ENCODE measurements at places on chromosomes 13 and 19. TPM values are rescaled to one million over a fixed set of nuclear protein-coding genes. Genes with fewer than 3 reads are reported as not detected.

MEF2B gene
- 1.4 TPM for total RNA-seq

APOE gene
- total RNA-seq, result 1.2 TPM

CYP4F2 gene
- total RNA-seq, result not detected

COL5A3 gene
- 2.8 TPM for total RNA-seq

CLN5 gene
- total RNA-seq, result 14.5 TPM

HIF3A gene
- total RNA-seq, result not detected

ADGRE1 gene
- 1.2 TPM for total RNA-seq

LGALS7 gene
- total RNA-seq, result not detected

WDR88 gene
- total RNA-seq, result not detected

CSNK1G2 gene
- 57.5 TPM for total RNA-seq

SIAH3 gene
- 0.11 TPM for total RNA-seq

RASGRP4 gene
- total RNA-seq, result 1.8 TPM

AP1M2 gene
- not detected for total RNA-seq

SIGLEC5 gene
- total RNA-seq, result not detected

ZNF20 gene
- total RNA-seq, result 3.0 TPM

NCAN gene
- not detected for total RNA-seq

ZSCAN4 gene
- not detected for total RNA-seq

FAAP24 gene
- 6.7 TPM for total RNA-seq

IZUMO2 gene
- total RNA-seq, result not detected

URAD gene
- total RNA-seq, result not detected

ZNF460 gene
- total RNA-seq, result 59.1 TPM

CCDC70 gene
- total RNA-seq, result 0.72 TPM

CYP4F8 gene
- not detected for total RNA-seq

MAMSTR gene
- total RNA-seq, result 0.56 TPM
